ENCODE measurements at places on chromosomes 6 and 20. TPM values are rescaled to one million over a fixed set of nuclear protein-coding genes. Genes with fewer than 3 reads are reported as not detected.

Gene ZNF831
- not detected for total RNA-seq

Gene TAAR2
- not detected for total RNA-seq

Gene TINAG
- not detected for total RNA-seq

Gene ZSCAN23
- total RNA-seq: 0.07 TPM

Gene ITPR3
- total RNA-seq: 62.5 TPM

Gene COL9A3
- total RNA-seq: 0.20 TPM

- no peak for DNase-seq
Measured at GRCh38 chr20:36717657-36718056, 28.2 kb downstream of the NDRG3 start.

DNA sequence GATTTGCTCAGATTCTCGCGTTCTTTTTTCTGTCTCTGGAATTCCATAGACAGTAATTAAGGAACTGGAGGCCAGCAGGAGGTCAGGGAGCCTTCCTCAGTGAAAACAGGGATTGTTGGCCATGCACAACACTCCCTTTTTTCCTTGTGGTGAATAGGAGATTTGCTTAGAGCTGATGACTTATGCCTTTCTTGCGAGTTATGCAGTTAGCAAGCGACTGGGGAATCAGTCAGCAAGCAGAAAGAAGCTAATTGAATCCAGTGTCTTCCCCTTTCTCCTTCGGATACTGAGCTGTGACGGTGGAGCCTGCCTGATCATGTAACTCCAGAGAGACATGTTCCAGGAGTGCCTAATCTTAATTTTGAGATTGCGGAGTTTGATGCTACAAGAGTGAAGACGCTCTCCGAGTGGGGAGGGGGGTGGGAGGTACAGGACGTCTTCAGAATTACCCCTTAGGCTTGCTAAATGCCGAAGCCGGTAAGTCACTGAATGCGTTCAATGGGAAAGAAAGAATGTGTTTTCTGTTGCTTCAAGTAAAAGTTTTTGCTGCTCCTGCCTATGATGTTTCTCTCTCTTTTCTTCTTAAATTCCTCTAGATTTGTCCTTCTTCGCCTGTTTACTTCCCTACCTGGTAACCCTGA is 165.9 kb downstream of the SASH1 start:
- no peak for DNase-seq

DNA sequence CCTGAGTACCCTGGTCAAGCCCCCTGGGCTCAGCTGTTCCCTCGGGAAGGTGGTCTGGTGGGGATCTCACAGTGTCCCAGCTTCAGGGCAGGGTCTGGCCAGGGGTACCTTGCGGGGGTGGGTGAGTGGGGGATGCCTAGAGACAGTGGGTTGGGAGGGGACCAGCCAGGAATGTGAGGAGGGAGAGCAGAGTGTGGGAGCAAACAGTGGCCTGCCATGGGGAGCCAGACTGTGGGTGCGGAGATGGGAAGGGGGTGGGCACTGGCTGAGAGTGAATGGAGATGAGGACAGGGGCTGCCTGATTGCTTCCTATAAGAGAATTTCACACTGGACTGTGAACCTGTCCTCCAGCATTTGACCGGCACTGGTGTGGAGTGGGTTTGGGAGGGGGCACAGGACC is 95.1 kb downstream of the VEGFA start:
- no peak for DNase-seq

- DNase-seq: no peak
Measured at GRCh38 chr20:1150968-1151367, 32.6 kb downstream of the PSMF1 start.

DNA sequence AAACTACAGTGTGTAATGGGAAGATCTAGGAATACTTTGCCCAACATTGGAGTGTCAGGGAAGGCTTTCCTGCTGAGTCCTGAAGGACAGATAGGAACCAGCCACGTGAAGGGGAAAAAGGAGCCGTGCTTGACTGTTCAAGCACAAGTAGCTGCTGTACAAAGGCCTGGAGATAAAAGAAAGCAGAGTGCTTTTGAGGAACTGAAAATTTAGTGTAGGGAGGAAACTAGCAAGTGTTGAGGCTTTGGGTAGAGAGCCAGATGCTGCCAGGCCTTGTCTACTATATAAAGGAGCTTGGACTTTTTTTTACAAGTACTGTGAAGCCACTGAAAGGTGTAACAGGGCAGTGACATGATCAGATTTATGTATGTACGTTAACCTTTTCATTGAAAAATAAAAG is 39.0 kb downstream of the DSE start:
- no peak for DNase-seq

- DNase-seq: no peak
Measured at GRCh38 chr6:27882624-27883023, 29.6 kb downstream of the OR2B2 start.

DNA sequence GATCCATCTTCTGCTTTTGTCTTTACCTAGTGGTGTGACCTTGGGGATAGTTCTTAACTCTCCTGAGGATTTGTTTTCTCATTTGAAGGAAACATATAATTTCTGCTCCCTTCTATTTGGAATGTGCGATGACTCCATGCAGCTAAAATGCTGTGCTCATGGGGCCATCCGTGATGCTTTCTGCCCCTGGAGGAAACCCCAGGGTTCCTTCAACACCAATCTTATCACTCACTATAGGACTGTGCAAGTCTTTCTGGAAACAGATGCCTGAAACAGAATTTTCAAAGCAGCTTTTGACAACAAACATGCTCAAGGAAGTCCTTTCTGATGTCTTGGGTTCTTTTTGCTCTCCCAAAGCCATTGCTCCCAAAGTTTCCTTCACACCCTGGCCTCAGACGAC is 128.8 kb upstream of the GGTLC1 start:
- DNase-seq: no peak
